Calu3 (cell line): ENCODE measurements at places on chromosomes 4 and X. TPM values are rescaled to one million over a fixed set of nuclear protein-coding genes. Genes with fewer than 3 reads are reported as not detected.

DNA sequence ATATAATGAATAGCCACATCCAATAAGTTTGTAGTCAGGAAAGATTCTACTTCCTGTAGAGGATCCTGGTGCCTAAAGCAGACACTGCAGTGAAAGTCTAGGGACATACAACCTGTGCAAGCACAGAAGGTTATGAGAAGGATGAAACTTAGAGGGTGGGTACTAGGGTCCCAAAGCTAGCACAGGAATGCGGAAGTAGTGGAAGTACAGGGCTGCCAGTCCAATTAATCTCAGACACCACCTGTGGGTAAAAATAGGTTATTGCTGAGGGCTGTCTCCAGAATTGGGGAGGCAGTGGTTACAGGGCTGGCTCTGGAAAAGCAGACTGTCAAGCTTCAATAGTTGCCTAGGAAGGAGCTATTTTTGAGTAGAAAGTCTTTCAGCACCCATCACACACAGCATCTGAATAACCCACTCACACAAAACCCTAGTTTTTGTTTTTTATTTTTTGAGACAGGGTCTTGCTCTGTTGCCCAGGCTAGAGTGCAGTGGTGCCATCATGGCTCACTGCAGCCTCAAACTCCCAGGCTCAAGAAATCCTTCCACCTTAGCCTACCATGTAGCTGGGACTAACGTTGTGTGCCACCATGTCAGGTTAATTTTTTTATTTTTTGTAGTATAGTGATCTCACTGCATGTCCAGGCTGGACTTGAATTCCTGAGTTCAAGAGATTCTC lies 50.8 kb upstream of the ELF2 start:
- DNase-seq = peak; percentile 14

Gene REELD1
- total RNA-seq = 1.2 TPM in 1 of 2 replicates, not detected in the other

- DNase-seq = no peak
Measured at GRCh38 chrX:46662188-46662958, 88.8 kb downstream of the CHST7 start.

Gene MTMR8
- total RNA-seq = 3.0 and 3.2 TPM in 2 replicates

DNA sequence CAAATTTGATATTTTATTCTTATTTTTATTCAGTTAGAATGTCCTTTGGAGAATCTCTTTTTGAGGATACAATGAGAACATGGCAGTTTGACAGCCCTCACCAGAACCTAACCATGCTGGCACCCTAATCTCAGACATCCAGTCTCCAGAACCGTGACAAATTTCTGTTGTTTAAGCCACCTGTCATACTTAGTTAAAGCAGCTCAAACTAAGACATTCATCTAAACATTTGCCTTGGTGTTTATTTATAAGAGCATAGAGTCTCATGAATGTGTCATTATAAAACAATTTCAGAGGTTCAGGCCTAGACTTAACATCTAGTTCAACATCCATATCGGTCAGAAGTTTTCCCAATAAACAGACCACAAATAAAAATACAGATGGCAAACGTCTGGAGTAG lies 125.1 kb upstream of the FUNDC1 start:
- DNase-seq = no peak

GRCh38 chr4:105808750-105809041 lies 86.6 kb upstream of the NPNT start:
- no peak for DNase-seq

DNA sequence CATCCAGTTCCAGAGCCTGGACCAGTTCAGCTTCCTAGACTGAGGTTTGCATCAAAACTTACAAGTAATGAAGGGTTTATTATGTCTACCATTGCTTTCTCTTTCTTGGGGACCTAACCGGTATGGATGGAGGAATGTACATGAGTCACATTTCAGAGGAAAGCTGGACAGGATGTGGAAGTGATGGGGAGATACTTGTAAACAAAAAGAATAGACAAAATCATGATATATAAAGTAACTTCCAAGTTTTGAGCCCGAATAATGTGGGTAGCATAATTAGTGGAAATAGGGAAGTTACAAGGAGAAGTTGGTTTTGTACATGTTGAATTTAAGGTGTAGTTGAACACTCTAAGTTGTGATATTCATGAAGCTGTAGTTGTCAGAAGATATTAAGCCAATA lies 15.0 kb downstream of the FNIP2 start:
- DNase-seq = no peak

DNA sequence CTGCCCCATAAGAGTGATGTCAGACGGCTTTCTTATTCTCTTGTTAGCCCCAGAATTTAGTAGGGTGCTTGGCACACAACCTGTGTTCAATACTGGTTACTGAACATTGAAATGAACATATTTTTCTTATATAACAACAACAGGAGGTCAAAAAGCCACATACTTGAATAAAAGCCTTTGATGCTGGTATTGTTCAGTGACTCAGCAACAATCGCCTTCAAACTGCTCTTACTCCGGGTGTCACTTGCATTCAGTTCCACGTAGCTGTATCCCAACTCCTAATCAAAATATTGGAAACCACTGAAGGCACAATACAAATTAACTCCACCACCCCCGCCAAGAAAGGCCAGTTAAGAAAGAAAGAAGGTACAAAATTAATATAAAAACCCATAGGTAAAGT lies 61.5 kb downstream of the RFC1 start:
- DNase-seq = no peak

Gene CNKSR2
- not detected in 2 replicates for total RNA-seq

Gene PCYT1B
- total RNA-seq = 0.07 and 0.09 TPM in 2 replicates

DNA sequence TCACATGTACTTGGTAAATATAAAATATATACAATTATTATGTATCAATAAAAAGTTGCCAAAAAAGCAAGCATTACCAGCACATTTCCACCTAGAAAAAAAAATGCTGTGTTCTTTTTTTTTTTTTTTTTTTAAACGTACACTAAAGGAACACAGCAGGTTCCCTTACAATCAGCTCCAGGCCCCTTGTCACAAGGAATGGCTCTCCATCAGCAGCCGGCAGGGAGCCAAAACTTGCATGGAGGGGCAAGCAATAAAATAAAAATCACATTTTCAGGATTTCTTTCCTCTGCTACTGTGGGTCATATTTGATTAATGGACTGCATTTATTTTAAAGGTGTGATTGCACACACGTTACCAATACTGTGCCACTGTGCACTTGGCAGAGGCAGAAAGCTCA lies 460.3 kb downstream of the GPAT3 start:
- DNase-seq = no peak

Gene MAGEA10
- not detected in 2 replicates for total RNA-seq

- no peak for DNase-seq
Measured at GRCh38 chrX:149497626-149498025, 7.5 kb downstream of the IDS start.

- DNase-seq = no peak
Measured at GRCh38 chr4:7135389-7135746, 57.0 kb upstream of the SORCS2 start.

DNA sequence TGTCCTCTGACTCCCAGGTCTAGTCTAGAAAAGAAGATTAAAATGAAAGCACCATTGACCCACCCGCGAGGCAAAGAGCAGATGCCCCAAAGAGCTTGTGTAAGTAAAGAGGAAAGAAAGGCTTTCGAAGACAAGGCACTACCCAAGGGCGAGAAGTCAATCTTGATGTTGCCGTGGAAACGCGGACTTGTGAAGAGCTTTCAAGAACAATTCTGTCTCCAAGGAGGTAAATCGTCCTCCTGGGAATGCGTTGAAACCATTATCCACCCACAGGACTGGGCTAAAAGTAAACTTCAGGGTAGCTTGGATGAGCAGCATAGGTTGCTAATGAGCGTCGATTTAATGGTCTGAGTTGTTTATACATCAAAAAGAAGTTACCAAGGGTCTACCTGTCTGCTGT lies 189.3 kb downstream of the DHRSX start:
- DNase-seq = no peak

DNA sequence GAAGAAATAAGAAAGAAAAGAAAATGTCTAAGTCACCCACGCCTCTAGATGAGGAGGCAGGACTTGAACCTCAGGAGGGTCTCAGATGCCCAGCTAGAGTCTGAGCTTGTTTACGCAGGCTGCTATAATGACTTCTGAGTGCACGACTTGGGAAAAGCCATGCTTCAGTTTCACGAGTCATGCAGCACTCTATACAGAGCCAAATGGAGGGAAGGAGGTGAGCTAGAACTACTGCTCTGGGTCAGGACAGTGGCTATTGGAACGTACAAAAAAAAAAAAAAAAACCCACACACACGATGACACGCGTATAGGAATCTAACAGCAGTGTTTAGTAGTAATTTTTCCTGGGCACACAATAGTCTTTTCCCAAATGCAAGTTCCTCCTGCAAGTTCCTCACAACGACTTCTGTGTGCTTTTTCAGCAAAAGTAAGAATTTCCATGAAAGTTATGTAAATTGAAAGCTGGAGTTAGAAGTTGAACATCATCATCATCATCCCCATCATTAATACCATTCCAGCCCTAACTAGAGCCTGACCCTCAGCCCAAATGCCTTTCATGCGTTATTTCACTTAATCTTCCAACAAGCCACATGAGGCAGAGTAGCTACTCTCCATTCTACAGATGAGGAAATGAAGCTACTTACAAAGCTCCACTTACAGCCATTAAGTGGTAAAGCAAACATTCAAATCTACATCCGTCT lies 36.6 kb downstream of the IRF2 start:
- no peak for DNase-seq

GRCh38 chr4:151887031-151887815 lies 126.4 kb upstream of the GATB start:
- no peak for DNase-seq

Gene SPP1
- total RNA-seq = 1,002 and 1,878 TPM in 2 replicates

Gene IL9R
- total RNA-seq = not detected in 2 replicates

DNA sequence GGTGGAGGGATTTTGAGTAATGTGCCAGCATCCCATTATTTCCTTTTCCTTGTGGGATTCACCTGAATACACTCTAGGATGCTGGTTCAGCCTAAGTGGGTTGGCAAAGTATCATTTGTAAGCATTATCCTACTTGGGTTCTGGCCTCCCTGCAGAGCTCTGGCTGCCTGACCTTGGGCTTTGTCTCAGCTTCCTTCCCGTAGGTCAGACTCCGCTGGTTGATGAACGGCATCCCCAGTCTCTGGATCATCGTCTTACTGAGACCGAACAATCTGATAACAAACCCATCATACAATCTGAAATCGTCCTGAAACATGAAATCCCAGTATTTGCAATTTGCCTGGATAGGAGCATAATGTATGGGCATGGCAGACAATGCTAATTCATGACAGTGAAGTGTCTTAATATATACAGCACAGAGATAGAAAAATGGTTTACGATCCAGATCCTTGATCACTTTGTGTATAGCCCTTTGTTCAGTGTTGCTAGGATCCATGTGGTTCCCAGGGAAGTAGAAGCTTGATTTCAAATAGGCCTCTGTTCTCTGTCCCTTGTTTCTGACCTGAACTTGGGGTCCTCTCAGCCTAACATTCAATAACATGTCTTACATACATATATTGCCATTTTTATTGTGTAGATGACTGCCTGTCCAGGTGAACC lies 5.5 kb downstream of the MID2 start:
- no peak for DNase-seq

- no peak for DNase-seq
Measured at GRCh38 chr4:181503687-181504390, 739.4 kb upstream of the TENM3 start.

GRCh38 chrX:41258226-41258625 lies 75.7 kb upstream of the DDX3X start:
- DNase-seq = no peak

Gene AMTN
- not detected in 2 replicates for total RNA-seq

DNA sequence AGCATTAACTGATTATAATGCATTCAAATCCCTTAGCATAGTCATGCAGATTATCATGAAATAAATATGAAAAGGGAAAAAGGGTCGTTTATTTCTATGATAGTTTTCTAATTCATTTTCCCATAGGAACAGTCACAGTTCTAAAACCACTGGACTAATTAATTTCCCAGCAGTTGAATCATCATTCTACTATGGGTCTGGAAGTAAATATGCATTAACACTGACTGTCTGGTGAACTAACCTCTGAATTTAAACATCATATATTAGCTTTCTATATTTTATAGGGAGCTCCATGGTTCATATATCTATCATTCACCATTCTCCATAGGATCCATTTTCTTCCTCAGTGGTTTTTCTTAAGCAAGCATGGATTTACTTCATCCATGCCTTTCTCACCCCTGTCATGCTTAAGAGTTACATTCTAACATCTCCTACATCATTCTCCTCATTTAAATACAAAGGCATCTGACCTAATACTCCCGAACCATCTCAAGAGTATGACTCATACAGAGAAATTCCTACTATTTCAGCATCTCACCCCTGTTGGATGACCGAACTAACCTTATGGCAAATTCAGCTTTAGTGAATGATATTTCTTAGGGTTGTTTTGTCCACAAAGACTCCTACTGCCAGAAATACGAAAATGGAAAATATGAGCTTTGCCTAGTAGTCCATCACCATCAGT lies 198.7 kb upstream of the ADAMTS3 start:
- DNase-seq = no peak

DNA sequence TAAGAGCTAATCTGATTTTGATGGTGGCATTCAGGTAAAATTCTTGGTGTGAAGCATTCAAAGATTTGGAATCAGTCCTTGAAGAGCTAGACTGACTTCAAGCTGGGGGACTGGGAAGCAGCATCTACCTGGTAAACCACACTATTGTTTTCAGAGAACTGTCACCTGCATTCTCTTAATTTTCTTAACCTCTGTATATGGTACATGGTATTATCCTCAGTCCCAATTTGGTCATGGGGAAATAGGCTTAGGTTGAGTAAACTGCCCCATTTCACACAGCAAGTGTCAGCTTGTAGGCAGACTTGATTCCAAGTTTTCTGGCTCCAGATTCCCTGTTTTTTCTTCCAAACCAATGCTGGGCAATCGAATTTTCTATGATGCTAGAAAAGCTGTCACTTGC lies 104.4 kb downstream of the CHRNA9 start:
- no peak for DNase-seq

- DNase-seq = peak; percentile 70
Measured at GRCh38 chrX:53284684-53285447, 3.5 kb upstream of the IQSEC2 start.

DNA sequence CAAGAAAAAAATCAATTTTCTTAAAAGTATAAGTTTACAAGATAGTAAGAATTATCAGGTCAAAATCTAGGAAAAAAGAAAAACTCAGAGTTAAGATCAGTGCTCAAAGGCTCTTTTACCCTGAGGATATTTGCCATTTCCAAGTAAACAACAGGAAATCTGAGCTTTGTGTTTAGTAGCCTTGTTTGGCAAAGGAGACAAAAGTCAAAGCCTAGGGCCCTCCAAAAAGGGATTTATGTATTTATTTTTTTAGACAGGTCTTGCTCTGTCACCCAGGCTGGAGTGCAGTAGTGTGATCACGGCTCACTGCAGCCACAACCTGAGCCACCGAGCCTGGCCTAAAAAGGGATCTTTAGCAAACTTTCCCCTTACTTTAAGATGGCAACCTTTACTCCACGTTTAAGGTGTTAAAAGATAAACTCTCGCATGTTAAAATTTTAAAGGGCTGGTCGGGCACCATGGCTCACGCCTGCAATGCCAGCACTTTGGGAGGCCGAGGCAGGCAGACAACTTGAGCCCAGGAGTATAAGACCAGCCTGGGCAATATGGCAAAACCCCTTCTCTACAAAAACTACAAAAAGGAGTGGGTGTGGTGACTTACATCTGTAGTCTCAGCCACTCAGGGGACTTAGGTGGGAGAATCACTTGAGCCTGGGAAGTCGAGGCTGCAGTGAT lies 21.3 kb upstream of the OPHN1 start:
- no peak for DNase-seq

Gene HSD17B10
- total RNA-seq = 125 and 127 TPM in 2 replicates
